ENCODE measurements at places on chromosomes 12 and 14.

DNA sequence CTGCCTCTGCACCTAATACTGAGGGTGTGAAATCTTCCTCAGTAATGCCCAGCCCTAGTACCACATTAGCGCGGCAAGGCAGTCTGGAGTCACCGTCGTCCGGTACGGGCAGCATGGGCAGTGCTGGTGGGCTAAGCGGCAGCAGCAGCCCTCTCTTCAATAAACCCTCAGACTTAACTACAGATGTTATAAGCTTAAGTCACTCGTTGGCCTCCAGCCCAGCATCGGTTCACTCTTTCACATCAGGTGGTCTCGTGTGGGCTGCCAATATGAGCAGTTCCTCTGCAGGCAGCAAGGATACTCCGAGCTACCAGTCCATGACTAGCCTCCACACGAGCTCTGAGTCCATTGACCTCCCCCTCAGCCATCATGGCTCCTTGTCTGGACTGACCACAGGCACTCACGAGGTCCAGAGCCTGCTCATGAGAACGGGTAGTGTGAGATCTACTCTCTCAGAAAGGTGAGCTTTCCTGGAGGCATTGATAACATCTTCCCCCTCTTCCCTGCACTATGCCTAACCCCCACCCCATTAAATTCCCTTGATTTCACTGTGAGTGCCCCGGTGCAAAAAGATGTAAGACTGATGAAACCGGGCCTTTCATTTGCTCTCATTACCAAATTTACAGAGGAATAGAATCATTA lies 291.4 kb downstream of the NAV3 start:
- DNase-seq, result no peak

DNA sequence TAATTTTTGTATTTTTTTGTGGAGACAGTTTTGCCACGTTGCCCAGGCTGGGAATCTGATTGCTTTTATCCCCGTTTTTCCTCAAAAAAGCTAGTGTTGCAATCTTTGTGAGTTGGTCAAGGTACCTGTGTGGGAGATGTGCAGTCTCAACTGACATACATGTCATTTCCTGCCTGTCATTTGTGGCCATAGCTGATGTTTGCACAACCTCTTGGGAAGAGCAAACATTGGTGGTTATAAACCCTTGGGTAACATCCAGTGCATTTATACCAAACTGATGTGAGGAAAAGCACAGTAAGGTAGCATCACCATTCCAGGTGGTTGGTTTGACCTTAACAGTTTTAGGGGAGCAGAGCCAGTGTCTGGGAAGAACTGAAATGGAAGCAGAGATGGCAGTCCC lies 54.7 kb downstream of the ATG14 start:
- no peak for DNase-seq

- DNase-seq, result no peak
Measured at GRCh38 chr12:92158796-92159439, 13.3 kb upstream of the BTG1 start.

DNA sequence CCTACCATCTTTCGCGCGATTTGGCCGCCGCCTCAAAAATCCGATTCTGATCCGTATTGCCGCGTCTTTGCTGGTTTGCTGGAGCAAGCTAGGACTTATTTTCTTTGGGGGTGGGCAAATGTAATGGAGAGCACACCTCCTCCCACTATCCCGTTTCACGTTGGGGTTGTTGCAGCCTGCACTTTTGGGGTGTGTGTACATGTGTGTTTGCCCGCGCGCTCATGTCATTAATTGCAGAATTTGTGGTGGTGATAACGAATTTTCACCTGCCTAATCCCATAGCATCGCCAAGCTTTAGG lies 657 bp downstream of the METAP2 start:
- no peak for DNase-seq

- DNase-seq, result no peak
Measured at GRCh38 chr12:110555577-110556406, 27.3 kb downstream of the PPTC7 start.

Measured in ecto neural progenitor cell (in vitro differentiated cells).